ENCODE measurements at places on chromosomes 1 and 21. TPM values are rescaled to one million over a fixed set of nuclear protein-coding genes. Genes with fewer than 3 reads are reported as not detected.

The WDR26 gene
- 83.4 TPM for total RNA-seq

The CD1D gene
- 0.66 TPM for total RNA-seq

The TNNI3K gene
- total RNA-seq: 0.66 TPM

The IL10 gene
- not detected for total RNA-seq

The TLR5 gene
- total RNA-seq: 0.77 TPM

The UTS2 gene
- not detected for total RNA-seq

The SHISA4 gene
- 27.1 TPM for total RNA-seq

The CYP4X1 gene
- total RNA-seq: not detected

The TBX15 gene
- 0.99 TPM for total RNA-seq

The NUDT17 gene
- 5.1 TPM for total RNA-seq

The DPT gene
- total RNA-seq: 4.1 TPM

The PODN gene
- 67.5 TPM for total RNA-seq

The GSTM3 gene
- 51.4 TPM for total RNA-seq

The CCDC190 gene
- not detected for total RNA-seq

The RBBP5 gene
- total RNA-seq: 19.8 TPM

The BTG2 gene
- total RNA-seq: 26.3 TPM

The SPATA6 gene
- total RNA-seq: 7.4 TPM

The SLC66A1 gene
- total RNA-seq: 18.3 TPM

The VAMP3 gene
- total RNA-seq: 106 TPM

The CLDN14 gene
- not detected for total RNA-seq

The FAM78B gene
- total RNA-seq: 0.33 TPM

The TFF3 gene
- total RNA-seq: not detected

The BATF3 gene
- 3.3 TPM for total RNA-seq

The MTARC2 gene
- total RNA-seq: 9.0 TPM

The ZBTB8B gene
- total RNA-seq: not detected

The CHRM3 gene
- under 0.01 TPM for total RNA-seq
